Left lung (tissue), 14 donors: ENCODE measurements at places on chromosomes 16 and 17. TPM values are rescaled to one million over a fixed set of nuclear protein-coding genes. Genes with fewer than 3 reads are reported as not detected.

KIF18B gene
- 11.0 TPM for polyA plus RNA-seq

- H3K36me3 ChIP-seq = no peaks in the 10 kb centered on the region
- no peak for DNase-seq
- H3K27me3 ChIP-seq = peaks cover 46% of the 10 kb centered on the region
- peaks cover 21% of the 10 kb centered on the region for H3K4me1 ChIP-seq
- peak overlapping the region; percentile 48 for H3K4me3 ChIP-seq
Measured at GRCh38 chr16:67431775-67432505, 1.0 kb downstream of the HSD11B2 start.

DNA sequence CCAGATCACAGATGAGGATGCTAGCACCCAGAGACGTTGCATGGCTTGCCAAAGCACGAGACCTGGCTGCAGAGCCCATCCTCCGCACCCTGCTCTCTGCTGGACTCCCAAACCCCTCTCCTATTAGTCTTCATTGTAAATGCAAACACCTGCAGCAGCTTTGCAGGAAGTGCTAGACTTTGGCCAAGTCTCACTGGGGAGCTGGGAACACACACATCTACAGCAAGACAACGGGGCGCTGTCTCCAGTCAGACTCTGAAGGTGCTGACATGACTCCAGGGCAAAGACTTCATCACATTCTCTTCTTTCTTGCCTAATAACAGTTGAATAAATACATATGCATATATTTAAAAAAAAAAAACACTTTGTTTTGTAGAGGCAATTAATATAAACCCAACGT is 43.8 kb downstream of the CYTH1 start:
- H3K27ac ChIP-seq = no peak overlapping the region

DNA sequence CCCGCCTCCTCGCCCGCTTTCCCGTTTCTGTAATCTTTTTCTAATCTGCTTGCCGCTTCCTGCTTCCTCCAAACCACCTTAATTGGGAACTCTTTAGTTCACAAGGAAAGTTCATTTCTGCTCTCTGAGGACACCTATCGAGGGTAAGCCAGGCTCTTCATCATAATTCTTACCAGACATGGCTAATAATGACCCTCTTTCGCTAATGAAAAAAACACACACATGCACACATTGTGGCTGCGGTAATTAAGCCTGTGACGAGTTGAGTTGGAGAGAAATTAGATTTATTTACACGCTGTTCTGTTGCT is 100.6 kb downstream of the ZNF423 start:
- no peaks in the 10 kb centered on the region for H3K36me3 ChIP-seq
- H3K4me3 ChIP-seq = peak overlapping the region; percentile 31
- DNase-seq = no peak
- H3K4me1 ChIP-seq = peaks cover 4% of the 10 kb centered on the region

GRCh38 chr16:79517156-79517555 is 83.4 kb downstream of the MAF start:
- H3K4me1 ChIP-seq = peaks cover 8% of the 10 kb centered on the region
- no peak overlapping the region for H3K4me3 ChIP-seq
- H3K36me3 ChIP-seq = no peaks in the 10 kb centered on the region
- no peak for DNase-seq
- no peaks in the 10 kb centered on the region for H3K27me3 ChIP-seq
- H3K27ac ChIP-seq = no peak overlapping the region

DNA sequence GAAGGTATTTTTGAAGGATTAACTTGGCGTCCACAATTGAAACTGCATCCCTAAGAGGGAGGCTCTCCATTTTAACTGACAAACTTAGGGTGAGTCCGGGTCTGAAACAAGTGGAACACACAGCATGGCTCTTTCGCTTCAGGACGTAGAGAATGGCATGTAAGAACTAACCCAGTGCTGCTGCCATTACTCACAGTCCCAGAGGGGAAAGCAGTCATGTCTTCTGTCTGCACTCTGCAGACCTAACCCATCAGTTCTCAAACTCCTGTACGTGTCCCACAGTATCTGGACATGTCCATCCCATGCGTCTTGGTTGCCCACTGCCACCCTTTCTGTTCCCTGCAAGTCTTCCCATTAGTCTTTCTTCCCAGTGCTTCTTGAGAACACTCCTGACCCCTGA is 563 bp downstream of the ST6GALNAC1 start:
- no peak overlapping the region for H3K4me3 ChIP-seq
- DNase-seq = no peak
- peak overlapping the region; percentile 52 for H3K27ac ChIP-seq
- H3K27me3 ChIP-seq = no peaks in the 10 kb centered on the region
- H3K4me1 ChIP-seq = peaks cover 5% of the 10 kb centered on the region
- H3K36me3 ChIP-seq = no peaks in the 10 kb centered on the region

DNA sequence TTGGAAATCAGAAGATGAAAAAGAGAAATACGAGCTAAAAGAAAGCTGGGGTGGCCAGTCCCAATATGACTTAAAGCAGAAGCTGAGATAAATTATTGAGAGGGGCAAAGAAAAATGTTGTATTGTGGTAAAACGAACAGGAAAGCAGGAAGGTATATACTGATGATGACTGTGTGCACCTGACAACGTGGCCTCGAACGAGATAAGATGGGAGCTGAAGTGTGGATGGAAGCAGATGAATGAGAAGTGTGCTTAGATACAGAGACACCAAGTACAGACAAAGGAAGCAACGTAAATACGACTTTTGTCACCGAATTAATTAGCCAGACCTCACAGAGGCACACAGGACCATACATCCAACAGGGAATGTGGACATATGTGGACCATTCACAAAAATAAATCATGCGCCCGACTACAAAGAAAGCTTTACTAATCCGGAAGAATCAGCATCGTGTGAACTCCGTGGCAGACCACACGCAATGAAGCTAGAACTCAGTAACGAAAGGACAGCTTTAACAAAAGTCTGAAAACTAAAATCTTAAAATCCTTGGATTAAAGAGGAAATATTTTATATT is 218.7 kb downstream of the RPTOR start:
- no peak overlapping the region for H3K27ac ChIP-seq
- H3K27me3 ChIP-seq = no peaks in the 10 kb centered on the region
- H3K36me3 ChIP-seq = no peaks in the 10 kb centered on the region
- DNase-seq = no peak
- H3K4me3 ChIP-seq = no peak overlapping the region
